ENCODE measurements at places on chromosomes 6 and 20.
A peak's percentile ranks its signal among the peaks of the same experiment; 100 is the strongest.

GRCh38 chr6:140809694-140810101, 1323.0 kb upstream of the GJE1 start:
- DNase-seq, result no peak

DNA sequence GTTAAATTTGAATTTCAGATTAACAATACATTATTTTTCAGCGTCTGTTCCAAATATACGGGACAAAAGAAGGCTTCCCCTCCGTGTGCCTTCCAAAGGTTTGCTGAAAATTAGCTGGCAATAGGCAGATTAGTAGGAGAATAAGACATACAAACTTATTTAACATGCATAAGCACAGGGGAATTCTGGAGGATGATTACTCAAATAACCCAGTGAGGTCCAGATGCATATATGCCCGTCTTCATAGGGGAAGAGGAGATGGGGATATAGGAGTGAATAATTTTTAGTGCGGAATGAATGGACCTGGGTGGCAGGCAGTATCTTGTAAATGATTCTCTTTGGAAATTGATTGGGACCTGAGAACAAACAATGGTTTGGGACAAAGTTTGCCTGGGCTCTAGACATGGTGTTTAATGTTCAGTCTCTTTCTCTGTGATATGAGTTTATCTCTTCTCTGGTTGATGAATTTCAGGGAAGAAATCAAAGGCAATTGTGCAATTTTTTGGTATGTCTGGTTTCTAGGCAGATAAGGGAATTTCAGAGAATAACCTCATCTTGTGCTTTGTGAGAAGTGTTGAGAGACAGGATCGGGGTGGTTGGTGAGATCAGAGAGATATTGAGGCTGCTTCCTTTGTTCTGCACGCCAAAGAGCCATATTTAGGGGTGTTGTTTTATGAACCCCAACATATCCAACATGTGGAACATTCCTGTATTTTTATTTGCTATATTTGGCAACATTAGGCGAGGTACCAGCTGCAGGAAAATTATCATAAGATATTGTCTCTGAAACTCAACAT, 63.7 kb downstream of the MKKS start:
- no peak for DNase-seq

DNA sequence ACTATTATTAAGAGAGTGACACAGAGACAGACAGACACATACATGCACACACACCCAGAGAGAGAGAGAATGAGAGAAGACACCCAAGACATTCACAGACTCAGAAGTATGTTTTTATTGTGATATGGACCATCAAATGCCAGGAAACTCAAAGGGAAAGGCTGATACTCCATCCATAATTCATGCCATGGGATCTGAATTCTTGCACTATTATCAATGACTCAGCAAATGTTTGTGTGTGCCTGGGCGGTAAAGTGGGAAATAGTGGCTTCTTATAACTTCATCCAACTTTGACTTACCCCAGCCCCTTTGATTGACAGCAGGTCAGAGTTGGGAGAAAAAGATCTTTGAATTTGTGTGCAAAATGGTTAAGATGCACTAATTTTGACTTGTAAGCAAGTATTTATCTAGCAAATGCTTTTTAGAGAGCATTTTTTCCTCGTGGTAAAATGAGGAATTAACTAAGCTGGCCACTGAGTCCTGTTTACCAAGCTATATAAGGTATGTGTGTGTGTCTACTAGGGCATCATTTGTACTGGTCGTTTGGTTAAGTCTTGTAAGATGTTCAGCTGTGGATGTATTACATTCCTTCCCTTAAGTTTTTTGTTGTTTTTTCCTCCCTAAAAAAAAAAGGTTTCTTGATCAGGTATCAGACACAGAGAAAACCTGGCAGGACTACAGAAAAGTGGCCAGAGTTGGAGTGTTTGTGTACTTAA, 3.0 kb upstream of the CCN2 start:
- no peak for DNase-seq

GRCh38 chr6:5174244-5174643, 86.5 kb downstream of the LYRM4 start:
- DNase-seq, result peak; percentile 37

- DNase-seq, result no peak
Measured at GRCh38 chr6:113597231-113597583, 259.9 kb upstream of the MARCKS start.

DNA sequence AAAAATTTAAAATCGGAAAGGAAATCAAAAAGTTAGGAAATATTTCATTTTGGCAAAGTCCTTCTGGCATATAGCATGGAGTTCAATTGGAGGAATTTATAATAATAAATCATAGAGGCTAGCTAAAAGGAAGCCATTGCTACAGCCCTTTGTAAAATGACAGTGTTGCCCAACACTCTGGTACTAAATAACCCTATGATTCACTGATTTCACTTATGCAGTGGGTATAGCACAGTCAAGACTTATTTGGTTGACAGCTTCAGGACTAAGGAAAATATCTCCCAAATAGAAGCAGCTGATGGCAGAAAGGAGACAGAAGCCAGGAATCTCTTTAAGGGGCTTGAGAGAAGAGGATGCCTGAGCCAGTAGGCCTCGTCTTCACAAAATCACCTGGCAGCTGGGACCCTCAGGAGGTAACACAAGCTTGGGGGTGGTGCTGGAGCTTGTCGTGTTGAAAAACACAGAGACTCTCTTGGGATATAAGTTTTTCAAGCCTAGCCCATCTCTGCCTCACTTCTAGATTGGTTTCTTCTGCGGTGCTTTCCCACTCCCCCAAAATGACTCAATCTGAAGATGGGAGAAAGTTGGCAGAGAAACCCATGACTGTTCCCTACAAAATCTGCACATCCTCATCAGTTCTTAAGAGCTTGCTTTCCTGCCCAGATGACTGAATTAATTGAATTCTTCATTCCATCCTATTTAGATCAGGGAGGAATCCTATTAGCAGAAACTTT, 38.4 kb upstream of the EYA4 start:
- DNase-seq, result no peak

DNA sequence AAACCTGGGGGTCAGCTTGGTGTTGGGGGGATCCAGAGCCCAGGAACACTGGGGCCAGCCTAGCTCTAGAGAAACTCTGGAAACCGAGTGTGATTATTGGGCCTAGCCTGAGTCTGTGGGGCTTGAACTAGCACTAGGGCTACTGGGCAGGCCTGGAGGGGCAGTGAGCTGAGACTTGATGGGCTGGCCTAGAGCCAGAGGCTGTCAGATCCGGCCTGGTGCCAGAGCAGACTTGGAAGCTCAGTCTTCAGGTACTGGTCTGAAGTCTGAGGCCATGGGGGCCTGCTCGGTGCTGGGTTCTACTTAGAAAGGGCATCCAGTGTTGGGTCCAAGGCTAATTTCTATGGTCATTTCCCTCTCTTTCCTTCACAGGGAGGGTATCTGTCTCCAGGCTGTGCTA, 2.7 kb downstream of the DEFB112 start:
- peak; percentile 17 for DNase-seq

- no peak for DNase-seq
Measured at GRCh38 chr6:139721954-139722353, 347.5 kb upstream of the CITED2 start.

GRCh38 chr6:36245572-36246061, 24.2 kb upstream of the PNPLA1 start:
- DNase-seq, result no peak

DNA sequence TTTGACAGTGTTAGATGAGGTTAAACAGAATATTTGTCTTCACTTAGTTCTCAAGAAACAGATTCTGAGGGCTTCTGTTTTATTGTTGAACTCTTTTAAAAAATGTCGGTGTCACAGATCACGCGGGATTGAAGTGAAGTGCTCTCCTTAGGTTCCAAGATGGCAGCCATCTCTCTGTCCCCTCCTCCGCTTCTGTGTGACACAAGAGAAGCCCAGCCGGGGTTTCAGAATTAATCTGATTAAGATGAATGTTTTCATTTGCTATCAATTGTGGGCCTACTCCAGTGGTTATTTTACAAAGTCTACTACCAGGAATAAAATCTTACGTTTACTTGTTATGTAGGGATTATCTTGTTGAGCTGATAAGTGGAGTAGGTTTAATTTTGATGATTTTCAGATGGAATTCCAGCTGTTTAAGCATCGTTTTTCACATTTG, 10.9 kb downstream of the HIVEP1 start:
- DNase-seq, result no peak

GRCh38 chr6:151498327-151498726, 4.5 kb downstream of the CCDC170 start:
- DNase-seq, result no peak

DNA sequence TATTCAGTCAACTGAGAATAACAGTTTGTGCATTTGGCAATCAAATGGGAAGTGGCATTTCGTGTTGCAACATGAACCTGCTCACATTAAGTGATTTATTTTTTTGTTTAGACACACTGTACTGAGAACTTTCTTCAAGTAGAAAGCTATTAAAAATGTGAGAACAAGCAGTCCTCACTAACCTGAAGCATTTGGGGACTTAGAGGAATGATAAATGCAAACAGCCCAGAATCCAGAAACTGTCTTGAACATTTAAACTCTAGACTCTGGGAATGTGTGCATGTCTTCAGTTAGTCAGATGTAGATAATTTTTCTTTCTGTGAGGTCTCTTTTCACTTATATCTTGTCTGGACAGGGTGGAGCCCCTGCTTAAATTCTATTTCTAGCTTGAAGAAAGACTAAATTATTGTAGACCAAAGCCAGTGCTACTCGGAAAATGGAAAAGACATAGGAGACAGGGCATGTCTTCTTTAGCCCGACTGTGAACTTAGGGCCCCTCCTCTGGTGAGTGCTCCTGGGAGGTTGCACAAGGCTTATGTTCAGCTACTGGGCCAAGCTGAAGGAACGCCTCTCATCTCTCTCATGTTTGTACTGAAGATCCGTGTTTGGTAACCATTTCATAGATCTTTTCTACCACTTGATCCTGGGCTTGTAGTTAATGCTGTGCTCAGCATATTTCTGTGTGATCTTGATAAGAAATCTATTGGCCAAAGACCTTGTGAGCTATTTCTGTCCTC, 70.1 kb downstream of the SLX4IP start:
- DNase-seq, result peak; percentile 75

GRCh38 chr6:162219266-162219665, 508.3 kb downstream of the PRKN start:
- no peak for DNase-seq

- DNase-seq, result peak; percentile 68
Measured at GRCh38 chr6:112701201-112701600, 354.1 kb downstream of the RFPL4B start.

DNA sequence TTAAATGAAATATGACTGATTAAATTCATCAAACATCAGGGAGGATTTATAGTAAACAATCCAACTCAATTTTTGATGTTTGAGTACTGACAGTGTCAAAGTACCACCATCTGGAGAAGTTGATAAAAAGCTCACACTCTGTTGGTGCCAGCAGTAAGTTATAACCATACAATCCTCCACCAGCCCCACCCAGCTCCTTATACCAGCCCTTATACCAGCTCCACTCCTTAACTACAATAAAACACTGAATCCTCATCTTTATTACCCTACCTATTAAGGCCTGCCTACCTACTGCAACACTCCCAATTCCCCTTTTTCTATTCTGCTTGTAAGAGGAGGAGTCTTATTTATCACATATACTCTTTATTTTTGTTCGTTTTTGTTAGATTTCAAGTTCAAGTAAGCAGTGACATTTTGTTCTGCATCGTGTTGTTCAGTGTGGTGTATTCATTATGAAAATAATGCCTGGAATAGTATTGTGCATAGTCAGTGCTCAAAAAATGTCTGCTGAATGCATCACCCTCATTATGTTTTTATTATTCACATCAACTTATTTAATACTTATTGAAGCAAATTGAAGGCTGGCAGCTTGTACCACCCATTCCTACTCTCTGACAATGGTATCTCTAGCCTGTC, 954.7 kb upstream of the ADGRB3 start:
- DNase-seq, result no peak

GRCh38 chr20:61973515-61974356, 91.9 kb downstream of the TAF4 start:
- DNase-seq, result no peak

GRCh38 chr6:85388531-85388930, 61.4 kb upstream of the NT5E start:
- DNase-seq, result no peak

- no peak for DNase-seq
Measured at GRCh38 chr20:46622165-46622564, 29.1 kb downstream of the SLC13A3 start.
